ENCODE measurements at places on chromosomes 7 and 10. TPM values are rescaled to one million over a fixed set of nuclear protein-coding genes. Genes with fewer than 3 reads are reported as not detected.

The FAM25G gene
- 26.2 TPM for total RNA-seq

- H3K4me3 ChIP-seq, result no peak overlapping the region
- H3K27ac ChIP-seq, result no peak overlapping the region
- no peaks in the 10 kb centered on the region for H3K36me3 ChIP-seq
- peaks cover 13% of the 10 kb centered on the region for H3K4me1 ChIP-seq
- no peak for DNase-seq
Measured at GRCh38 chr7:40716052-40716451, 581.2 kb downstream of the SUGCT start.

The GDF10 gene
- total RNA-seq, result not detected

The ZNF488 gene
- 3.9 TPM for total RNA-seq

The ADAMTS14 gene
- total RNA-seq, result 0.47 TPM

The TMEM229A gene
- total RNA-seq, result not detected

- no peaks in the 10 kb centered on the region for H3K36me3 ChIP-seq
- no peak overlapping the region for H3K27ac ChIP-seq
- no peaks in the 10 kb centered on the region for H3K4me1 ChIP-seq
Measured at GRCh38 chr10:75335983-75336382, 65.6 kb downstream of the ZNF503 start.

DNA sequence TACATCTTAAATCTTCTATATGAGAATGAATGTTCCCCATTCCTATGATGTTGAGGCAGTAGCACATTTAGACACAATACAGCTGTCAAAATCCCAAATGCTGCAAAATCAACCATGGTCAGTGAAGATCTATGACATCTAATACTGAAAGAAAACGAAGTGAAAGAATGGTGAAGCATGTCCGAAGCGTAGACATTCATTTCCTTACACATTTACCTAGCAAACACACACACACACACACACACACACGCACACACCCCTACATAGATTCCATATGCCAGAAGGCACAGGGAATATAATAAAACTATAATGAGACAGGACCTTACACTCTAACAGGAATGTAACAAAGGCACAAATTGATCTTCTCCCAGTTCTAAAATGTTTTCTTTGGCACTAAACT lies 32.5 kb downstream of the CCDC6 start:
- H3K4me3 ChIP-seq, result no peak overlapping the region
- H3K27me3 ChIP-seq, result no peaks in the 10 kb centered on the region
- no peak for DNase-seq
- peaks cover 51% of the 10 kb centered on the region for H3K4me1 ChIP-seq
- no peak overlapping the region for H3K27ac ChIP-seq

DNA sequence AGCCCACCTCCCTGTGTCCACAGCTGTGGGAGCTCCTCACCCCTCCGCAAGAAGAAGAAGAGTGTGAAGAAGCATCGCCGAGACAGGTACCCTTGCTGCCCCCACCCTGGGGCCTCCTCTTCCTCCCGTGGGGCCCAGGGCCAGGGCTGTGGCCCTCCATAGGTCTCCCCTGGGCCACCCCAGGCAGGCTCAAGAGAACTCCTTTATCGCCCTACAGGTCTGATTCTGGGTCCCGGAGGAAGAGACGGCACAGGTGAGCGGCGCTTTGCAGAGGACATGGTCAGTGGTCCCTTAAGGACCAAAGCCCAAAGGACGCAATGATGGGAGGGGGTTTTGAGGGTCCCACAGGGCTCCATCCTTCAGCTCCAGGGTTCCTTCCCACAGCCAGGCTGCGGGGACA lies 41.1 kb upstream of the HSPB1 start:
- no peak overlapping the region for H3K4me3 ChIP-seq
- H3K27ac ChIP-seq, result no peak overlapping the region
- H3K4me1 ChIP-seq, result peaks cover 7% of the 10 kb centered on the region
- H3K27me3 ChIP-seq, result peaks cover 27% of the 10 kb centered on the region
- no peaks in the 10 kb centered on the region for H3K36me3 ChIP-seq

The STAG3 gene
- 2.0 TPM for total RNA-seq

DNA sequence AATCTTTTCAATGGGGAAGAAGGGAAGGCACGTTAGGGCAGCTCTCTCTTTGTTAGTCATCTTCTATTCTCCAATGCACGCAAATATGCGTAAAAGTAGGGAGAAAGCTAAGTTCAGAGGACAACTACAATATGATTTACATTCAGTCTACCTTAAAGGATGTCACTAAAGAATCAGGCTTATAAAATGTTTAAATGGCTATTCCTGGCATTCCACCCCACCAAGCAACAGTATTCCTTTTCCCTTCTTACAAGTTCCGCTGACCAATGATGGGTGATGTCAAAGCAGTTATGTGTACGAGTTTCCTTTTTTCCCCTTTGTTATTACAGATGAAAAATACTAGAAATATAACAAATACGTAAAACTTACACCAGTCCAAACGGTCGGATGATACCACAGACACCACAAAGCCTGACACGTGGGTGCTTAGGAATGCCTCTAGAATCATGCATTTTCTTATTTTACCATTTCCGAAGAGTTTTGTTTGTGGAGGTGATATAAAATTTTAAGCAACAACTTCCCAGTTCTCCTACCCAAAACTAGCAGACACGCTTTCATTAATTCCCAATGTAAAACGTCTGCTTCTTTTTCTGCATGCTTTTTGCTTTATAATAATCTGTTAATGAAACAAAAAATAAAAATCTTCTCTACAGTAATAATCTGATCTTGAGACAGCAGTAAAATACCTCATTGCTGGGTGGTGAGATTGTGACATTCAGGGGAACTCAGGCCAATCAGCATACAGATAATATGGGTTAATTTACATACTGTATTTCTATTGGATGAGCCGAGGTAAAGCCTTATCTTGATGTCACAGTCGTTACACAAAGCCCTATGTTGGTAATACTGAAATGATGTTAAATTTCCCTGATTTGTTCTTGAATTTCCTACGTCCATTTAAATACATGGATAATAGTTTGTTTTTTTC lies 708 bp upstream of the GPR85 start:
- H3K27ac ChIP-seq, result peak overlapping the region; percentile 51
- peak overlapping the region; percentile 57 for H3K4me3 ChIP-seq
- peaks cover 16% of the 10 kb centered on the region for H3K4me1 ChIP-seq

The OR2A1 gene
- total RNA-seq, result not detected

DNA sequence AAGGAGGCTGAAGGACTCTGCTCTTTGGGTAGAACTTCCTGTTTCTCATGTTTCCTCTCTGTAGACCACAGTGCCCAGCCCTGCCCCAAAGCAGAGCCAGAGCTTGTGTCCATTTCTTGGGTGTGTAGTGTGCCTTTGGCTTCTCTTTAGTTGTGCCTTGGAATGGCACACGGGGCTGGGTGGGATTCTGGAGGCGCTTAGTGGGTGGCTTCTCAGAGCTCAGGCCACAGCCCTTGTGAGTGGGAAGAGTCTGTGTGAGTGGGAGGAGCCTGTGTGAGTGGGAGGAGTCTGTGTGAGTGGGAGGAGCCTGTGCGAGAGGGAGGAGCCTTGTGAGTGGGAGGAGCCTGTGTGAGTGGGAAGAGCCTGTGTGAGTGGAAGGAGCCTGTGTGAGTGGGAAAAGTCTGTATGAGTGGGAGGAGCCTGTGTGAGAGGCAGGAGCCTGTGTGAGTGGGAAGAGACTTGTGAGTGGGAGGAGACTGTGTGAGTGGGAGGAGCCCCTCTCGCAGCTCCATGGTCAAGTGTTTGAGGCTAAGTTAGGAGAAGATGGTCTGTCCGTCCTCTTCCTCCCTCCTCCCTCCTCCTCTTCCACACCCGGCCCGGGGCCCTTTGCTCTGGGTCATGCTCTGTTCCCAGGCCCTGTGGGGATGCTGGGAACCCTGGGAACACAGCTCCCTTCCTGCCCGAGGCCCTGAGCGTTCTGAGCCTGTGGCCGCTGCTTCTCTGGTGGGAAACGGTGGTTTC lies 153.0 kb downstream of the GRK5 start:
- H3K27me3 ChIP-seq, result no peaks in the 10 kb centered on the region
- no peak overlapping the region for H3K27ac ChIP-seq

DNA sequence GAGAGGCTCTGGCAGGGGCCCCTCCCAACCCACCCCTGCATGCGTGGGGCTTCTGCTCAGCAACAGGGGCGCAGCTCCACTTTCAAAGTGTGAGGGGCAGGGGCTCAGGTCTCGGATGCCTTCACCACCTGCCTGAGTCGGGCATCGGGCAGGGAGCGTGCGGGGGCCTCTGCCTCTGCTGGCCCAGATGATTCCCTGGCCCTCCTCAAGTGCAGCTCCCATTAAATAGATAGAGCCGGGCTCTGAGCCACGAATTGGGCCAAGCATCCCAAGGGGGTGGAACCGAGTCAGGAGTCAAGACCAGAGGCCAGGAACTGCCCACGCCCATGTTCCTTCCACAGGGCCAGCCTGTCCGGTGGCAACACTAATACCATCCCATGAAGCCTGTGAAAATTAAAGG lies 108.9 kb upstream of the FAM20C start:
- H3K27ac ChIP-seq, result no peak overlapping the region
- H3K27me3 ChIP-seq, result peaks cover 3% of the 10 kb centered on the region
- H3K36me3 ChIP-seq, result no peaks in the 10 kb centered on the region
- peaks cover 9% of the 10 kb centered on the region for H3K4me1 ChIP-seq
- H3K4me3 ChIP-seq, result no peak overlapping the region

DNA sequence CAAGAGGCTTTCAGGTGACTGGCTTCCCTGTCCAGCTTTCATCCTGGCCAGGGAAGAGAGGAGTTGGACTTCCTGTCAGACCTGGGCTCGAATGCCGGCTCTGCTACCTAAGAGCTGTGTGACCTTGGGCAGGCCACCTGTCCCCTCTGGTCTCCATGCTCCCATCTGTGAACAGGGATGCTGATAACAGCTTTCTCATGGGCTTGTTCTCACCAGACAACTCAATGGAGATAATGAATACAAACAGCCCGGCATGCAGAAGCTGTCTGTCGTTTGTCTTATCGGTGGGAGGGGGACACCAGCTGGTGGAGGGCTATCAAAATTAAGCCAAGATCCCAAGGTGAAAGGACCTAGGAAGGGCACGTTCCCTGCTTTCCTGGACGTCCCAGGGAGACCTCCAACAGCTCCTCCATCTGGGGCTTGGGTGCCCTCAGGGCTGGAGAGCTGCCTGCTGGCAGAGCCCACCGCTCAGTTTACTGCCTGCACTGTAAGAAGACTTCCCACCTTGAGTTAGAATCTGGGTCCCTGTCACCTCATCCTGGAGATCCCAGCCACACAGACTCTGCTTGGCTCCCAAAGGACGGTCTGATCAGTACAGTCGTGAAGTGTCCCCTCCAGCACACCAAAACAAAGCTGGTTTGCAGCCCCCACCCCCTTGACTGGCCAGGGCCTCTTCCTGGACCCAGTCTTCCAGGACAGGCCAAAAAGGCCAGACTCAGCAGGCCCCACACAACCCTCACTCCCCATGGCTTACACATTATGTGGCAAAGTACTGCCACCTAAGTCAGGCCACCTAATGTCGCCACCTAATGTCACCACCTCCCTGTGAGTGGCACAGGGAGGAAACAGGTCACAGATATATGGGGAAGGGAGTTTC lies 40.9 kb downstream of the PPIF start:
- no peak overlapping the region for H3K27ac ChIP-seq
- DNase-seq, result peak; percentile 52
- peaks cover 11% of the 10 kb centered on the region for H3K4me1 ChIP-seq
- peaks cover 20% of the 10 kb centered on the region for H3K36me3 ChIP-seq

- no peak for DNase-seq
- no peaks in the 10 kb centered on the region for H3K36me3 ChIP-seq
- H3K27ac ChIP-seq, result no peak overlapping the region
- H3K4me3 ChIP-seq, result no peak overlapping the region
- no peaks in the 10 kb centered on the region for H3K27me3 ChIP-seq
Measured at GRCh38 chr7:81244224-81244623, 325.4 kb upstream of the SEMA3C start.

DNA sequence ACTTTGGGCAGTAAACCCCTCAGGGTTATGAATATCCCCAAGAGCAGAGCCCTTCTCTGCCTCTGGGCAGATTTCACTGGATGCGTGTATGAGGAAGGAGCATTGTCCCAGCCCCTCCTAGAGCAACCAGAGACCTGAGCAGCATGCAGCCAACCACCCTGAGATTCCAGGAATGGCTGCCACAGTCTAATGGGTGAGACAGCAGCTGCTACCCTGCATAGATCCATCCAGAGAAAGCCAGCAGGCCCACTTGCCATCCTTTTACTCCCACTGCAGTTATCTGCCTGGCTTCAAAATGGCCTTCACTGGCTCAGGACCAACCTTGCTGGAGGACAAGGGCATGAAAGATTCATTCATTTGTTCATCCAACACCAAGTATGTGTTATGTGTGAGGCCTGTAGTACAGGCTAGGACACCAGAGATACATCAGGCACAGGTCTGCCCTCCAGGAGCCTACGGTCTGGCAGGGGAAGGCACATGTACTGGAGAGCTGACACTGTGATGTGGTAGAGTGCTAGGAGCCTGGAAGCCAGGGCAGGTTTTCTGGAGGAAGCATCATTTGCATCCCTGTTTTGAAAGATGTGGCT lies 26.2 kb upstream of the C10orf105 start:
- no peak for DNase-seq
- H3K27me3 ChIP-seq, result no peaks in the 10 kb centered on the region
- H3K27ac ChIP-seq, result no peak overlapping the region
- peaks cover 75% of the 10 kb centered on the region for H3K4me1 ChIP-seq

DNA sequence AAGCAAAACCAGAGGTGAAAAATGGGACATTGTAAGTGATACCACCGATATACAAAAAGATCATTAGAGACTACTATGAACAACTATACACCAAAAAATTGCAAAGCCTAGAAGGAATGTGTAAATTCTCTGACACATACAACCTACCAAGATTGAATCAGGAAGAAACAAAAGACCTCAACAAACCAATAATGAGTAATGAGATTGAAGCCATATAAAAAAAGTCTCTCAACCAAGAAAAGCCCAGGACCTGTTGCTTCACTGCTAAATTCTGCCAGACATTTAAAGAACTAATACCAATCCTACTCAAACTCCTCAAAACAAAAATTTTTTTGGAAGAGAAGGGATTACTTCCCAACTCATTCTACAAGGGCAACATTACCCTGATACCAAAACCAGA lies 134.0 kb downstream of the TPST1 start:
- no peak for DNase-seq
- no peaks in the 10 kb centered on the region for H3K4me1 ChIP-seq
- no peaks in the 10 kb centered on the region for H3K36me3 ChIP-seq
- no peak overlapping the region for H3K27ac ChIP-seq
- H3K27me3 ChIP-seq, result no peaks in the 10 kb centered on the region

DNA sequence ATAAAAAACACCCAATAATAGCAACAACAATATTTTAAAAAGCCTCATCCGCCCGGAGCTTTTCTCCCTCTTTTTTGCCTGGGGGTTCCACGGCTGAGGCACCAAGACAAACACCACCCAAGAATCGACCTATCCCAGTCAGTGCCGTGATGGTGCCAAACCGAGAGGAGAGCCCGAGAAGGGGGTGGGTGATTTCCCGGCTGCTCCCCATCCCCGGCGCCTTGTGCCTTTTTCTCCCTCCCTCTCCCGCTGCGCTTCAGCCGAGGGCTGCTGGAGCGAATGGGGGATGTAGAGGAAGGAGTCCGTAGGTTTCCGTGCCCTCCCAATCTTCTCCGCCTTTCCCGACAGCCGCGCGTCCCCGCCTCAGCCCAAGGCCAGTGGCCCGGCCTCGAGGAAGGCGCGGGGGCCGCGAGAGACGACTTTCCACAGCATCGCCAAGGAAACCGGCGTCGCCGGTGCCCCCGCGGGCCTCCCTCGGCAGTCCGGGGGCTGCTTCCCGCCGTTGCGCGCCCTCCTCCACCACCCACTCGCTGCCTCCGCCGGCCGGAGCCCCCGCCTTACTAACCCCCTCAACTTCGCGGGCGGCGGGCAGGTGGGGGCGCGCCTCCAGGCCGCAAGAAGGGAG lies 1.3 kb downstream of the EGR2 start:
- H3K4me1 ChIP-seq, result peaks cover 41% of the 10 kb centered on the region
- H3K27ac ChIP-seq, result no peak overlapping the region
- no peaks in the 10 kb centered on the region for H3K36me3 ChIP-seq
- peak; percentile 58 for DNase-seq
- H3K4me3 ChIP-seq, result peak overlapping the region; percentile 68
- peaks cover 25% of the 10 kb centered on the region for H3K27me3 ChIP-seq
